ENCODE measurements at places on chromosomes 1 and 21.

DNA sequence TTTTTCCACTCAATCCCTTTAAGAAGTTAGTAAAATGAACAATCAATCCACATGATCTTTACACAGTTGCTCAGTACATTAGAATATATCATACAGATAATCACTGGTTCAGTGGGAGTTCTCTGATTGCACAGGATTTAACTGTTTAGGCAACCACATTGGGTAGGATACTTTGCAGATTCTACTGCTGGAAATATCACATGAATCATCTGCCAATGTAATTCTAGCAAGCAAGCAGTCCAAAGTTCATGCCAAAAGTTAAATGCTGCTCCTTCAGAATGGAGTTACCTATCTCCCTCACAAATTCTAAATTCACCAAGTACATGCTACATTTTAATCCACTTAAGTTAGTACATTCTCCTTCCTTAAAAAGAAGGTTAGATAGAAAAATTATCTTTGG, 52.4 kb downstream of the NEGR1 start:
- DNase-seq = no peak

- no peak for DNase-seq
Measured at GRCh38 chr1:74895411-74895810, 162.5 kb downstream of the TYW3 start.

DNA sequence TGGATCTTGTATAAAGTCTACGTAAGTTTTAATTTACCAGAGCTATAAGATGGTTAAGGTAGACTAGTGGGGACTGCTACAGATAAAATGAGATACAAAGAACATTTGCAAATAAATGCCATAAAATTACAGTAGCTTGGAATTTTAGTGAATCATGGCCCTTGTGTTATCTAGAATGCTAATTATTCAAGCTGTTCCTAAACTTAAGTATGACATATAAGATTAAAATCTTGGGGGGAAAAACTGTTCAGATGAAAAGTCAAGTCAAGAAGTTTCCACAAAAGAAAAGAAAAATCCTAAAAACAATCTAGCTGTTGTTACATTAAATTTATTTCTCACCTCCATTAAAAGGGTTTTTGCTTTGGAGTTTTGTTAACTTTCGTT, 51.7 kb downstream of the SIM2 start:
- DNase-seq = no peak

- no peak for DNase-seq
Measured at GRCh38 chr1:239260842-239261241, 125.5 kb upstream of the CHRM3 start.

- no peak for DNase-seq
Measured at GRCh38 chr1:50373532-50373931, 49.7 kb downstream of the DMRTA2 start.

DNA sequence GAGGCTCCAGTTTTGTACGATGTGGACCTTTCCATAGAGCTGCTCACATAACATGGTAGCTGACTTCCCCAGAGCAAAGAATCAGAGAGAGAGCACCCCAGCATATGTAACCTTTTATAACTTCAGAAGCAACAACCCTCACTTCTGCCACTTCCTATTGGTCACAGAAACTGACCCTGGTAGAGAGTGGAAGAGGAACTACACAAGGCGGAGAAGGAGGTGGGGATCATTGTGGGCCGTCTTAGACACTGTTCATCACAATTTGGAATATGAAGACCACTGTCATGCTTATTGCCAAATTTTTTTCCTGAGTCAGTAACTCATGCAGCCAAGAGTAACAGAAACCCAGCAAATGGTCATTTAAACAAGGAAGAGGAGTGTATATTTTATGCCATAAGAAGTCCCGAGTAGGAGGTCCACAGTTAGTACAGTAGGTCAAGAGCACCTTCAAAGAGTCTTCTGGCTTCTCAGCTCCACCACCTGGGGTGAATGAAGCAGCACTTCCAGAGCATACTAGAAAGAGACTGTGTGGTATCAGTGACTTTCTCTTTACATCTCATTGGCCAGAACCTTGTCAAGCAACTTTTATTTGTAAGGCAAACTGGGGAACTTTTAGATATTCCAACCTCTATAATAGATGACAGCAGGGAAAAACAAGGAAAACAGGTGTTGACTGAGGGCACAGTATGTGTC, 71.8 kb downstream of the ODF2L start:
- DNase-seq = no peak

GRCh38 chr1:31069392-31069791, 3.9 kb upstream of the PUM1 start:
- DNase-seq = no peak

- no peak for DNase-seq
Measured at GRCh38 chr1:46466477-46467182, 23.0 kb upstream of the DMBX1 start.

Data from activated T-helper 2 cell treated with anti-CD3 and anti-CD28 coated beads, Interferon-gamma antibody, Interleukin-2, Interleukin-4, amounts not matched to agents 10 μg/mL and 5 μg/mL and 100 μg/mL, durations not matched to agents 14 hours and 24 hours and 36 hours (primary cell).